ENCODE measurements at places on chromosomes 6 and 20. TPM values are rescaled to one million over a fixed set of nuclear protein-coding genes. Genes with fewer than 3 reads are reported as not detected.
A peak's percentile ranks its signal among the peaks of the same experiment; 100 is the strongest.

- no peak for ATAC-seq
Observed at GRCh38 chr20:38669688-38670087, 54.6 kb upstream of the SLC32A1 start.

DNA sequence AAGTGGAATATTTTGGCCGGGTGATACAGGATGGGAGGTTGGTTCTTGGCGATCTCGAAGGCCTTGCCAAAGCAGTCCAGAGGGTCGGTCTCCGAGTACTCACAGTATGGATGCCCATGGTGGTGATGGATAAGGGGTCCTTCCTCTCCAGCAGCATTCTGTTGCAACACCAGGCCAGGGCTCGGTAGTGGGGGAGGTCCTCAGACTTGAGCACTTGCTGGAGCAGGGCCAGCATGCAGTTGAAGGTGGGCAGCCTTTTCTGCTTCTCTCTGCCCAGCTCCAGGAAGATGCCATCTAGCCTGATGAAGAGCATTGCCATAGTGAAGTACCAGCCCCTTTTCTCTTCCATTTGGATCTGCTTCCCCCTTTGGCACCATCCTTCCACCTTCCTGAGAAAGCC is 99.4 kb upstream of the MCHR2 start:
- no peak for ATAC-seq

DNA sequence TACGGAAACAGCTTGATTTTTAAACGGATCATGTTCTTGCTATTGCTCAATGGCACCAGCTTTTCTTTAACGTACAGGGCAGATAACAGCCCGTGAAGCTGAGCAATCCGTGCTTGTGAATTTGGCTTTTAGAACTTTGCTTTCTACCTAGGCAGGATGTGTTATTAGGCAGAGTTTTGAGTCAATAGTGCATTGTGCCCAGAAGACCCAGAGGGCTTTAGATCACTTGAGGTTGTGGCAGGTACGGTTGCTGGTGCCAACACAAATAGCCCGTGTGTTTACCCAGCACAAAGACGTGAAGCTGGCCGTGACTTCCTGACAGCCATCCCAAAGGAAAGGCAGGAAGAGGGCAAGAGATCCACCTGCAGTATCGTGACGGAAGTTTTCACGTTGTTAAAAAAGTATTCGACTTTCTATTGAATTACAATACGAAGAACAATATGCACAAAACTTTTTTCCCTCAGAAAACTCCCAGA is 117.4 kb upstream of the FRMD1 start:
- no peak for ATAC-seq

- no peak for ATAC-seq
Observed at GRCh38 chr20:4041748-4042411, 26.5 kb upstream of the RNF24 start.

DNA sequence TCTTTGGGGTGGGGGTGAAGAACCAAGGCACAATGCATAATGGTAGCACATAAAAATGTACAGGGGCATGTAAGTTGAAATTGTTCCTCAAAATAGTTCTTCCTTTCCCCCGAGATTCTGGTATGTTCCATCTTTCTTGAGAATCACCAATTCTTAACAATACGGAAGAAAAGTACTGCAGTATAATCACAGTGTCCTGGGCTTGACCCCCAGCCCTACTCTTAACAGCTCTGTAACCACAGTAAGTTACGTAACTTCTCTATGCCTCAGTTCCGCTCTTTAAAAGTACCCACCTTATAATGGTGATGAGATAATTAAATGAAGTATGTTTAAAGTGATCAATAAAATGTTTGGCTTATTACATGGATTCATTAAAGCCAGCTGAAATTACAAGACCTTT is 104.5 kb downstream of the SMLR1 start:
- ATAC-seq = no peak

GRCh38 chr20:63224412-63225081 is 8.6 kb upstream of the YTHDF1 start:
- no peak for ATAC-seq

- ATAC-seq = no peak
Observed at GRCh38 chr6:118198746-118199145, 291.7 kb downstream of the SLC35F1 start.

DNA sequence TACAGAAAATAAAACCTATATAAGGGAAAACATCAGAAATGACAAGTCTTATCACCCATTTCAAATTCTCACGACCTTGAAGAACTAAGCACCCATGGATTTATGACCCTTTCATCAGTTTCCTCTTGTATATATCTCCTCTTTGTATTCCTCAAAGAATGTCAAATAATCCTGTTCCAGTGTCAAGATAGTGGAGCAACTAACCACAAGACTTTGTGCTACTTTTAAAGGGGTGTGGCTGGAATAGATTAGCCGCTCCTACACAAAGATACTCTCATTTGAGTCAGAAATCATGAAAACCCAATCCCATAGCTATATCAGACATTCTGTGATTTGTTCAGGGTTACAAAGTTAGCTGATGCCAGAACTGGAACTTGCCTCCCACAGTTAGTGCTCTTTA is 6.6 kb downstream of the REPS1 start:
- no peak for ATAC-seq

DNA sequence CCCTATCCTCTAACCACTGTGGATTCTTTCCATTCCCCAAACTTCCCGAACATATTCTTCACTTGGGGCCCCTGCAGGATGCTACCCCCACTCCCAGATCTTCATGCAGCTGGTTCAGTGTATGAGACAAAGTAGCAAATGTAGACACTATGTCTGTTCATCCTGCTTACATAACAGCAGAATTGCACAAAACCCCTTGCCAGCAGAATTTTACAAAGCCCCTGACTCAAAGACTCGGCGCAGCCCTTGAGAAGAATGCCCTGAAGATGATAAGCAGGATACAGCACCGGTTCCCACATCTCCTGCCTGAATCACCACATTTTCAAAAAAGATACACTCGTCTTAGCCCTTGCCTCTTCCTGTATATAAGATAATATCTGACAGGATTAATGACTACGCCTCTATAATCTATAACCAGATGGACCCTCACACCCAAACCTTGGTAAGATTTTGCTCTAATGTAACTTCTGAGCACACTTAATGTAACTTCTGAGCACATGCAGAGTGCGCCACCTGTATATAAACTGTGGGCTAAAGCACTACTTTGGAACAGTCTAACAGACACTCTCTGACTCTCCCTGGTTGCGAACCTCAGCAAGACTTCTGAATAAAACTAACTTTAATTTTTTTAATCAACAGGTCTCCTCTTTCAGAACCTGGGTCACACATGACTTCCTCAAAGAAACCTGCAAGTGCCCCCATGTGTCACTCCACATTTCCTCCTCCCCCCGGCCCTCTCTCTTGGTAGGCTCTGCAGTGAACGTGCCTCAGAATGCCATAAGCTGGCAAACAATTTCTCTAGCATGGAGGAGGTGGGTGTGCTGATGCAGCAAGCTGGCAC is 28.7 kb downstream of the RALGAPA2 start:
- no peak for ATAC-seq

DNA sequence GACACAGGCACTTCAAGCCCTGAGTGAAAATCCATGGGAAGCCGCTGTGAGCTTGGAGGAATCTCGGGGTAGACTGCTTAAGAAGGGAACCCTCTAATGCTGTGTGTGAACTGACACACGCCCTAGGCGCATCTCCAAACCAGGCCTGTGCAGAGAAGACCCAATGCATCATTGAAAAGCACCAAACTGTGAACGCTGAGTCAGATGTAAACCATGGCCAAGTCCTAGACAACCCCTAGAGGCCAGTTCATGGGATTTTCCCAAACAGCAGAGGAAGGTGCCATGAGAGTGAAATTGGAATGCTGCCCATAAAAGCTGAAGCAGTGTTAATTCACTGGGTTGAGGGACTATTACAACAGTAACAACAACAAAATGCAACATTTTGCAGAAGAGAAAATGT is 296.5 kb downstream of the SMOC2 start:
- no peak for ATAC-seq

GRCh38 chr6:101126501-101126900 is 245.4 kb upstream of the ASCC3 start:
- no peak for ATAC-seq

GRCh38 chr6:159533016-159533415 is 160.0 kb downstream of the SOD2 start:
- ATAC-seq = no peak

GRCh38 chr6:16129623-16130401 is 926 bp downstream of the MYLIP start:
- peak; percentile 4 for ATAC-seq

GRCh38 chr6:38684237-38684636 is 18.7 kb downstream of the GLO1 start:
- ATAC-seq = no peak

GRCh38 chr6:106084106-106084988 is 1.8 kb upstream of the PRDM1 start:
- peak; percentile 52 for ATAC-seq

- no peak for ATAC-seq
Observed at GRCh38 chr6:17725083-17725482, 18.4 kb upstream of the NUP153 start.

DNA sequence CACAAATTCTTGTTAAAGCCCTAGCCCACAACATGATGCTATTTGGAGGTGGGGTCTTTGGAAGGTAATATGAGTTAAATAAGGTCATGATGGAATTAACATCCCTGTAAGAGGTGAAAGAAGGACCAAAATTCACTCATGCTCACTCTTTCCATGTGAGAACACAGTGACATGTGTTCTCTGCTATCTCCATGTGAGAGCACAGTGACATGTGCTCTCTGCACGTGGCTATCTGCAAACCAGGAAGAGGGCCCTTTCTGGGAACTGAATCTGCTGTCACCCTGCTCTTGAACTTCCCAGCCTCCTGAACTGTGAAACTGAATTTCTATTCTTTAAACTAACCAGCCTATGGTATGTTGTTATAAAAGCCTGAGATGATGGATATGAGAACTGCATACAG is 1159.4 kb upstream of the ADGRB3 start:
- ATAC-seq = no peak

GRCh38 chr20:53345536-53346334 is 247.9 kb downstream of the ZNF217 start:
- ATAC-seq = no peak

DNA sequence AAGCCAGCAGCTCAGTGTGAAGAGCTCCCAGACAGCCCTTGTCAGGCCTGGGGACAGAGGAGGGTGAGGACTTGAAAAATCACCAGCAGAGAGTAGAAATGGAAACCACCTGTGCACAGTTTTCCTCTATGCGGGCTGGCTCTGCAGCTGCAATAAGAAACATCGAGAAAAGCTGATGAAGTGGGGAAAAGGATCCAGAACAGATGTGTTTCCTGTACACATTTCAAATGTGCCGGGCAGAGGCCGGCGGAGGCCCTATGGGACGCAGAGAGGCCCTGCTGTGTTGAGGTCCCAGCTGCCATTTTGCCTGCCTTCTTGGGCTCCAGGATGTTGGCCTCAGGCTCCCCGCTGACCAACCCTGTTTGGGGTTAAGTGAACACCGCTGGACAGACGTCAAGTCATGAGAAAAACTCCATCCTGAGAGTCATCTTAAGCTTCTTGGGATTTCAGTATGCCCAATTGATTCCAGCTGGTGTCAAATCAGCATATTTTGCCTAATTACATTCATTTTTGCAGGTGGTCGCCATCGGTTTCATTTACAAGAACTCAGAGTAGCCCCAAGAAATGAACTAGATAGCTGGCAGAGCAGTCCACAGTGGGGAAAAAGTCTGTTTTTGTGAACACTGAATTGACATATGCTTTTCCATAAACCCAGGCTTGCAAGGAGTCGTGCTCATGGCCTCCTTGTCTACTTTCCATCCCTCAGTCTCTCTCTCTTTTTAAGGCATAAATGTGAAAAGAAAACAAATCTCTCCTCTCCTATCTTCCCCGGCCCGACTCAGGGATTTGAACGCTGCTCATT is 150.4 kb upstream of the PHACTR3 start:
- ATAC-seq = no peak

PEDS1 gene
- total RNA-seq = 13.1 TPM

C20orf204 gene
- 21.5 TPM for total RNA-seq

CARMIL1 gene
- 7.6 TPM for total RNA-seq

NMBR gene
- not detected for total RNA-seq

APOBEC2 gene
- not detected for total RNA-seq

CCDC170 gene
- not detected for total RNA-seq

ABHD16B gene
- total RNA-seq = 0.19 TPM

TMEM170B gene
- 0.69 TPM for total RNA-seq

WFDC12 gene
- not detected for total RNA-seq

CST4 gene
- not detected for total RNA-seq

PHF20 gene
- total RNA-seq = 73.0 TPM

DEFB124 gene
- total RNA-seq = not detected

All from activated T-helper 17 cell treated with anti-CD3 and anti-CD28 coated beads, Interleukin-2, amount 50 U/mL, for 72 hours (primary cell).